ENCODE measurements at places on chromosomes 2 and 18.

DNA sequence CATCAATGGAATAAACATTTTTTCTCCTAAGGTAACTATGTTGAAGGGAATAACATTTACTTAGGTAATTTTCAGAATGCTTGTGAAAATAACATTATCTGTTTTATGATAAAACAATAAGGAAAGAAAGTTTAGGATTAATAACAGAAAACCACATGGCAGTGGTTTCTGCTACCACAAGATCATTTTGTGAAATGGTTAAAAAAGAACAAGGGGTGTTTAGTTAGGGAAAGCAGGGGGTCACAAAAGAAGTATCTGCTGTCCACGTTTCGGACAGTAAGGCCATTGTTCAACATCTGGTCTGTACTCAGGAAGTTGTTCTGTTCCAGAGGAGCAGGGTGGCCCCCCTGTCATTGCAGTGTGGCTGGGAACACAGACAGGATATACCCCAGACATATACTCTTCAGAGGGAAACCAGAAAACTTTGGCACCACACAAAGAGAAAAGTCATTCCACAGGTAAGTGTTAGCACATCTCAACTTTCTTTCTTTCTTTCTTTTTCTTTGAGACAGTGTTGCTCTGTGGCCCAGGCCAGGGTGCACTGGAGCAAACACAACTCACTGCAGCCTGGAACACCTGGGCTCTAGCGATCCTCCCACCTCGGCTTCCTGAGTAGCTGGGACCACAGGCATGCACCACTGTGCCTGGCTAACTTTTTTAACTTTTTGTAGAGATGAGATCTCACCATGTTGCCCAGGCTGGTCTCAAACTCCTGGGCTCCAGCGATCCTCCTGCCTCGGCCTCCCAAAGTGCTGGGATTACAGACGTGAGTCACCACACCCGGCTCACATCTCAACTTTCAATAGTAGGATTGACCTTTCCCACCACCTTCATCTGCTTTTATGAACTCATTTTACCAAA, 14.8 kb upstream of the ARL5A start:
- no peak for DNase-seq

- DNase-seq = peak; percentile 34
These were observed 52.6 kb downstream of the GNAL start for GRCh38 chr18:11741505-11742145.

DNA sequence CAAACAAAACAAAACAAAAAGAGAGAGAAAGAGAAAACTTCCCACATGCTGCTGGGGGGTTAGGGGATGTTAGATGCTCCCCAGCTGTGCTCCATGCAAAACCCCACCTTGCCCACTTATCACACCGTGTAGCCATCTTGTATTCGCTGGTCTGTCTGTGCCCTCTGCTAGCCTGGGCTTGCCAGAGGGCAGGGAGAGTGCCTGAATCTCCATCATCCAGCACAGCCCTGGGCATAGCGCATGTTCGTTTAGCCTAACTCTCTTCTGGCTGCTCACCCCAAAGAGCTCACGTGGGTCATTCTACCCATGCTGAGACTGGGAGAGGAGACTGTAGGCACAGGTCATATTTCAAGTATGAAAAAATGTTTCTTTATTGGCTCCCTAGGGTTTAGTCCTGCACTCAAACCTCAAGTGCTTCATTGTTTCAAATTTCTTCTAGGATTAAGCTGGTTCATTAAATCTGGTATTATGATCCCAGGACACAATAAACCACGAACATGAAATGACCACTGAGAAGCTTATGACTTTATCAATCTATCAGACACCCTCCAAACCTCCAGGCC, 100.5 kb downstream of the KCNF1 start:
- DNase-seq = no peak

DNA sequence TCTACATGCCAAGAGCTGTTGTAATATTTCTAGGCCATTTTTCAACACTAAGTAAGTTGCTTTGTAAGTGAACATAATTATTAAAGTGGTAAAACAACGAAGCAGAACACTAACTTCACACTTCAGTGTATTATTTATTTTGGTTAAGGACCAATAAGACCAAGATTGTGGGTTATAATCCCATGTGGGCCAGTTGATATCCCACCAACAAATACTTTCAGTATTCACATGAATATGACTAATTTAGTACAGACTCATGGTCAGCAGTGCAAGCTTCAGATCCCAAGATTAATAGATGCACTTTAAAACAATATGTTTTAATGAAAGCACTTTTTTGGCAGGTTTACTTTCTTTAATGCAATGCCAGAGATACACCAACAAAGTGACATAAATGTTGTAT, 154.3 kb downstream of the LCLAT1 start:
- no peak for DNase-seq

- DNase-seq = no peak
These were observed 47.6 kb downstream of the CCDC85A start for GRCh38 chr2:56231361-56231760.

GRCh38 chr2:176101216-176101830, 1.7 kb downstream of the HOXD12 start:
- DNase-seq = no peak

DNA sequence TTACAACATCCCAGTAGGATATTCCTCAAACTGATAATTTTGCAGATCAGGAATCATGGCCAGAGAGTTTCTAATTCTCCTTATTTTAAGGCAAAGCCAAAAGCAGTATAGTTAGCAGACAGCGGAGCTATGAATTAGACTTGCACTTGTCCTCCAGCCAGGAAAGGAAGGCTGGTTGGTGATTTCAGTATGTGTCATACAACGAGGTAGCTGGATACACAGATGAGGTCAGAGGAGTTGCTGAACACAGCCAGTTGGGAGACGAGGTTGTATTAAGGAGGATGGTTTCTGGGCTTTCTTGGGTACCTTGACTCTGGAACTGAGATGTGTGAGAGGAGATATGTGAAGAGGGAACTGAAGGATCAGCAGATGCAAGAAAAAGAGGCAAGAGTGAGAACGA, 185.2 kb downstream of the SOX11 start:
- DNase-seq = no peak

- no peak for DNase-seq
These were observed 384.3 kb downstream of the PIK3C3 start for GRCh38 chr18:42339372-42339771.

DNA sequence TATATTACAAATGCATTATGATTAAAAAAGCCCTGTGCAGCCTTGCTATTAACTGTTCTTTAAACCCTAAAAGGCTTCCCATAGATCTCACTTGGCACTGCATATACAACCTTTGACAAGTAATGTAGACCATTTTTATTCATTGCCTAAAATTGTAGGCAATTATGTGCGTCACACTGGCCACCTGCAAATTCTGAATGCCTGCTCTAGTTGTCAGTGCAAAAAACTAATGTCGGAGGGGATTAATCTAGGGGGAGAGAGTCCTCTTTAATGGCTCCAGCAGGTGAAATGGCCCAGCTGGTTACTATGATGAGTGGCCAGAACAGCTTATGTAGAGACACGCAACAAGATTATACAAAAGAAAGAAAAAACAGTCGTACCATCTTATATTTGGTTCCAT, 123.2 kb downstream of the OLA1 start:
- no peak for DNase-seq

- DNase-seq = no peak
These were observed 3.6 kb upstream of the PRSS56 start for GRCh38 chr2:232516551-232516950.

GRCh38 chr2:10036095-10036884, 7.1 kb upstream of the KLF11 start:
- no peak for DNase-seq

GRCh38 chr2:168679081-168679480, 123.4 kb upstream of the NOSTRIN start:
- no peak for DNase-seq

Data from HEK293T (cell line).